ENCODE measurements at places on chromosomes 12 and 14. TPM values are rescaled to one million over a fixed set of nuclear protein-coding genes. Genes with fewer than 3 reads are reported as not detected.

Gene LAG3
- total RNA-seq, result not detected

Gene AGAP2
- 0.99 TPM for total RNA-seq

Gene CMKLR1
- 1.5 TPM for total RNA-seq

Gene TMCC3
- 0.43 TPM for total RNA-seq

GRCh38 chr12:107415071-107415470 is 270.5 kb upstream of the PWP1 start:
- peak; percentile 21 for DNase-seq

DNA sequence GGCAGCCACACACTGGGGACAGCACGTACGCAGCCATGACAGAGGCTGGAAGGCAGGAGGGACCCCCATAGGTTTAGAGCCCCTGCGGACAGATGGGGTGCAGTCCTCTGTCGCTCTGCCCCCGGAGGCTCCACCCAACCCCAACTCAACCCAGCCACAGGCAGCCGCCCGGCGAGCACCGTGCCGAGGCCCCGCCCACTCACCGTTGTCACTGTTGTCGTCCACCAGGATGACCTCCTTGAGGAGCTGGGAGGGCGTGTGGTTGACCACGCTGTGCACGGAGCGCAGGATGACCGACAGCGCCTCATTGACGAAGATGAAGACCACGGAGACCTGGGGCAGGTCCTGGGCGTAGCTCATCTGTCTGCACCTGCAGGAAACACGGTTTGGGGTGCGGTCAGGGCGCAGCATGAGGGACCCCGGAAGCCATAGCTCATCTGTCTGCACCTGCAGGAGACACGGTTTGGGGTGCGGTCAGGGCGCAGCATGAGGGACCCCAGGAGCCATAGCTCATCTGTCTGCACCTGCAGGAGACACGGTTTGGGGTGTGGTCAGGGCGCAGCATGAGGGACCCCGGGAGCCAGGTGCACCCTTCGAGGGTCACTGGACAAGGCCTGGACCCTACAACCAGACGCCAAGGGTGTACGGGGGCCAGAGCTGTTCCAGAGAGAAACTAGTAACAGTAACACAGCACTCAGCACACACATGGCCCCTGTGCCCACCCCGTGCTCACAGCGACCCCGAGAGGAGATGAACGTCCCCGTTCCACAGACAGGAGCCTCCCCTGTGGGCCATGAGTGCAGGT is 66.9 kb downstream of the GALNT9 start:
- no peak for DNase-seq

- peak; percentile 16 for DNase-seq
Observed at GRCh38 chr12:68638721-68639395, 28.2 kb downstream of the RAP1B start.

GRCh38 chr12:112564160-112564784 is 145.5 kb downstream of the PTPN11 start:
- DNase-seq, result no peak

GRCh38 chr14:96920023-96920422 is 122.8 kb downstream of the VRK1 start:
- no peak for DNase-seq

DNA sequence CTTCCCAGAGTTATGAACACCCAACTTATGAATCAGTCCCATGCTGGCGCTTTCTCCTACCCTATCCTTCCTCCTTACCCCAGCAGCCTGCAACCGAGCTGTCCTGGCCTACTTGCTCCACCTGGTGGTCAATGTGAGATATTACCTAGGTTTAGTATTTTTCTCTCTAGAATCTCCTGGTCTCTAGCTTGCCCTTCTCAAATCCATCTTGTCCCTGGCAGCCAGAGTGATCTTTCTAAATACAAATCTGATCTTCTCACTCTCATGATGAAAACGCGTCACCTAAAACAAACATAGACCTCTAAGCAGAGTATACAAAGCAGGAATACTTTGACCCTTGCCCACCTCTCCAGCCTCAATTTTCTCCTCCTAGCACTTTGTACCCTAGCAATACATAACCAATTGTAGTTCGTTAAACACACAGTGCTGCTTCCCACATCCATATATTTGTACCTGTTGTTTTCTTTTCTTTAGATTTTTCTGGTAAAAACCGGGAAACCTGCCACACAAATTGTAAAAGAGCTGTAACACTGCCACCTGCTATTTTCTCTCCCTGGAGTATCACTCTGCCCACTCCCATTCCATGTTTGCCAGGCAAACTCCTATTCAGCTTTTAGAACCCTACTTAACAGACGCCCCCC is 20.0 kb upstream of the TCP11L2 start:
- DNase-seq, result peak; percentile 32

GRCh38 chr14:87185961-87186560 is 806.9 kb downstream of the GALC start:
- no peak for DNase-seq

DNA sequence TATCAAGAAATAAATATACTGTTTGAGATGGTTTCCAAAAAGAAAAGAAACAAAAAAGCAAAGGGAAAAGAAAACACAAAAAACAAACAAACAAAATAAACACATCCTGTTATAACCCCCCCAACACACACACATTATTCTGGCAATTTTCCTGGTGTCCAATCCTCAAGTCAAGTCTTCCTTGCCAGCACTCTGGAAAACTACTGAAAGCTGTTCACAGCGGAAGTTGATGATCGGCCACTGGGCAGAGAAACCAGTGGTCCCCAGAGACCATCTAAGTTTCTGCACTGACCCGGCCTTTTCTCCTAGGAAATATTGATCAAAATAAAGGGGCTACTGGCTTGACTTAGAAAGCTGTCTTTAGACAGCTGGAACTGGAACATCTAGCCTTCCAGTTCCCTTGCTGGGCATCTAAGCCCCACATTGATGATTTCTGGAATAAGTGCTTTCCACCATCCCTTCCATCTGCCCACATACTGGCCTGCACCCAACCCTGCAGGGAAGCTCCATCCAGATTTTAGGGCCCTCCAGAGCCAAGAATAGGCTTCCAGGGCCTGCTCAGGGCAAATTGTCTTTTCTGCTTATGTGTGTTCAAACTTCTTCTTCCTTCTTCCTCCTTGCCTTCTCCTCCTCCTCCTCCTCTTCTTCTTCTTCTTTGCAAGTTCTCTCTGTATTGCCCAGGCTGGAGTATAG is 11.6 kb upstream of the PPP1CC start:
- DNase-seq, result no peak

DNA sequence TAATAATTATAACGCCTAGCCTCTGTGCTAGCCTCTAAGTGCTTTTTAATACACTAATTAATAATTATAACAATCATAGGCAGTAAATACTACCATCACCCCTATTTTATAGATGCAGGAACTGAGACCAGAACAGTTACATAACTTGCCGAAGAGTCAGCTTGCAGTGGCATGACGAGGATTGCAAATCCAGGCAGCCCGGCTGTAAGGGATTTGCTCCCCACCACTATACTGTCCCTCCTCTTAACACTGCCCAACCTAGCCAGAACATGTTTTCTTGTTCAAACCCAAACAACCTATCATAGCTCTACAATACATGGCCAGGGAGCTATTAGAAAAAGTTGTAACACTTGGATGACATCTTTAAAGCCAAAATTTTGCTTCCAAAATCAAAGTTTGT is 33.9 kb upstream of the VASH1 start:
- DNase-seq, result no peak

DNA sequence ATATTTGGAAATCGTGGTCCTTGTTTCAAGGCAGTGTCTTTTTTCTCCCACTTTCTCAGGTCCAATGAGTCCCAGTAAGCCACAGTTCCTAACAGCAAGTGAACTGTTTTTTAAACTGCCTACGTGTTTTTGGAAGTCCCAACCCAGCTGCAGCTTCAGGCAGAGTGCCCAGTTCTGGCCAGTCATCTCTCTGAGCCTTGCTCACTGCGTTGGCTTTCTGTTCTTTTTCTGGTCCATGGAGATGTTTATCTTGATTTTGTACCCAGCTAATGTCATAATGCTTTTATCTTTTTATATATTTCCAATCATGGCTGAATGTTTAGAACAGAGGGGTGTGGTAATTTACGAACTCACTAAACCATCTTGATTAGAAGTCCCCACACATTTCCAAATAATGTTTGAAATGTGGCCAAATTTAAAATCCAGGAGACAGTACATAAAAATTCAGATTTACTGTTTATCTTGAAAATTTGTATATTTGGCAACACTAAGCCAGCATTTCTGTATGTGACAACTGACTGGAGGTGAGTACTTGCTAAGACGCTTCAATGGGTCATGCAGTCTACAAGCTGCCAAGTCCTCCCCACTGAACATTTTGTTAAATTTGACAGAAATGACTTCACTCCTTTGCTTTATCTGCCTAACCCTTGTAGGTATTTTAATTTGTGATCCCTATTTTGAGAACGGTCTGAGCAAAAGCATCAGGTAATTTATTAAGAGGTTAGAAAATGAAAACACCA is 46.1 kb upstream of the OTOGL start:
- peak; percentile 44 for DNase-seq

GRCh38 chr14:85948153-85948552 is 418.2 kb downstream of the FLRT2 start:
- DNase-seq, result no peak

GRCh38 chr14:103408491-103409155 is 23.4 kb downstream of the MARK3 start:
- no peak for DNase-seq

GRCh38 chr14:64556526-64556925 is 6.8 kb downstream of the PPP1R36 start:
- DNase-seq, result peak; percentile 71

GRCh38 chr14:72645706-72646105 is 248.2 kb downstream of the DPF3 start:
- DNase-seq, result no peak

GRCh38 chr14:102928412-102929240 is 6.2 kb downstream of the AMN start:
- DNase-seq, result no peak

DNA sequence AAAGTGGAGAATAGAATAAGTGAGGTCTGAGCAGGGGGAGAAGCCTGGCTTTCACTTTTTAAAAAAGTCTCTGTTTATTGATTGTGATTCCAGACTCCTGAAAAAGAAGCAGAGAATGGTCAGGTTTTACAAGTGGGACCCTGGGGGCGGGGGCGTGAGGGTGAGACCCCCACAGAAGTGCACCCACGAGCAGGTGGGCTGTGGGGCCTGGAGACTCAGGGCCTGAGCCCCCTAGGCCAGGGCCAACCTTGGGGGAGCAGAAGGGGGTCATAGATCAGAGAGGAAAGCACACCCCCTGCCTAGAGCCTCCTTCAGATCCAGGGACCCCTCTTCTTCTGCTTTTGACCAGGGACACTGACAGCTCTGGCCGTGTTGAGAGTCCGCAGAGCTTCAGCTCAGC is 180.3 kb downstream of the ADGRD1 start:
- no peak for DNase-seq
